Ecto neural progenitor cell (in vitro differentiated cells): ENCODE measurements at places on chromosomes 1 and 21.

DNA sequence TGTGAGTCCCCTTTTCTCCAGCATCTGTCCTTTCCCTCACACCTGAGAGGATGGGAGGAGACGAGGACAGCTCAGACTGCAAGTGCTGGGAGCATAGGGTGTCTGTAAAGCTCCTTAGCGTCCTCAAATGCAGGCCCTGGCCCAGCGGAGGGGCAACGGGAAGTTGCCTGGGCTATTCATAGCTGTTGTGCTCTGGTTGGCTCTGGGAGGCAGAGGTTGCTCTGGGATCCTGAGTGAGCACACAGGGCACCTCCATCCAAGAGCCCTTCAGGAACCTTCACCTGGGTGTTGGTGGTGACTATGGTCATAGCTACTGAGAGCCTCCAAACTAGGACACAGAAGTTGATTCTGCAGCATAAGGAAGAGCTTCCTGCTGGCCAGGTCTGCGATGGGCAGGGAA, 2.6 kb downstream of the PADI1 start:
- no peak for DNase-seq

DNA sequence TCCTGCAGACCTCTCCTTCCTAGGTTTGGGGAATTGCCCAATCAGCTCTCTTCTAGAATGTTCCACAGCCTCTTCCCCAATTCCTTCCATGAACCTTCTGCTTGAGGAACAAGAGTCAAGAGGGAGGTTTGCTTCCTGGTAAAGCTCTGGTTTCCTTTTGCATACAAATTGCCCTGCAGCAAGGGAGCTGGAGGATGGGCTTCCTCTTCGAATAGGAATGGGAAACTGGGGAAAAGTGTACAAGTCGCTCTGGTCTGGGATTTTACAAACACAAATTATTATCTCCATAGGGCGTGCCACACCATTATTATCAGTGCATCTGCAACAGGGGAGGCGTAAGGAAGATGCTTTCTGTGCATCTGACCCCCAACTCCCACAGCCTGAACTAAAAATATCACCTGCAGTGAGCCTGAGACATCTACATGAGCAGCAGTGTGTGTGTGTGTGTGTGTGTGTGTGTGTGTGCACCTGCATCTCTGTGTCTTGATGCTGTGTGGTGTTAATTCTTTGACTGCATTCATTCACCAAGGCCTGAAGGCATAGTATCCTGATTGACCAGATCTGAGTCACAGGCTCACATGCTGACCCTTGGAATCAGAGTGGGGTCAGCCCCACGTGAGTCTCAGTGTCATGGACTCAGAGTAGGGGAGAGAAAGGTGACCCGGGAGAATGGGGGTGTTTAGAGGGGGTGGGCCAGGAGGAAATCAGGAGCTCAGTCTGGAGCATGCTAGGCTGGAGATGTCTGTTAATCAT, 272.9 kb downstream of the KAZN start:
- DNase-seq = no peak

- no peak for DNase-seq
Measured at GRCh38 chr21:46092811-46093667, 4.9 kb upstream of the COL6A2 start.

GRCh38 chr1:86461482-86461881, 7.2 kb upstream of the CLCA1 start:
- no peak for DNase-seq

DNA sequence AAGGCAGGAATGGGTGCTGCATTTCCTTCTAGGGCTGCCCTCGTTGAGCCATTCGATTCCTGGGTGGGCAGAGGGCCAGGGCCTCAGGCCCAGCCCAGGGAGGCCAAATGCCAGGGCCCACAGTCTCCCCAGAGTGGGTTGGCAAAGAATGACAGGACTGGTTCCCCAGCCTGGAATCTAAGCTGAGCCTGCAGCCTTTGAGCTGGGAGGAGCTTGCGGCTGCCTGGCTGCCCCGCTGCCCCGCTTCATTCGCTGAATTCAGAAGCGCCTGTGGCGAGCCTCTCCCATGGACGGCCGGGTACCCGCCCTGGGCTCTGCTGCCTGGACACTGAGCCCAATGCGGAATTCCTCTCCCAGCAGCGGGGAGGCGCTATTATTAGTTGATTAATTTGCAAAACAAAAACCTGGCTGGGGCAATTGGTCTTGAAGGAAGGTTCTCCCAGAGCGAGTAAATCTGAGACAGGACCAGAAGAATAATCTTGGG, 32.3 kb upstream of the TARDBP start:
- peak; percentile 93 for DNase-seq

- DNase-seq = no peak
Measured at GRCh38 chr1:31643976-31644559, 608 bp downstream of the PEF1 start.

GRCh38 chr1:229378586-229379367, 35.9 kb upstream of the CCSAP start:
- no peak for DNase-seq

DNA sequence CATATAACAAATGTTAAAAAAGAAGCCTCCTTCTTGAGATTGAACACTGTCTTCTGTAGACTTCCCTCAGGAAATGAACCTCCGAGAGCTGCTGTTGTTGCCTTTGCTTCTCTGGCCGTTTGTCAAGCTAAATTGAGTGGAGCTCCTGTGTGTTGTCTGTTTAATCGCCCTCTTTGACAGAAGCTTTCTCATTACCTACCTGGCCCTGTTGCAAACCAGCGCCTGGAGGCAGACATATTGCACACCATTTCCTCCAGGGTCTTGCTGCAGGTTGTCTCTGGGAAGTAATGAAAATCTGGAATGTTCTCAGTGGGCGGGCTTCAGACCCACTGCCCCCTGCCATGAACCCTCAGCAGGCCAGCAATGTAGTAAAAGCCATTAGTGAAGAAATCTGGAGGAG, 83.3 kb downstream of the GABPA start:
- DNase-seq = no peak
